ENCODE measurements at places on chromosomes 16 and 17.

DNA sequence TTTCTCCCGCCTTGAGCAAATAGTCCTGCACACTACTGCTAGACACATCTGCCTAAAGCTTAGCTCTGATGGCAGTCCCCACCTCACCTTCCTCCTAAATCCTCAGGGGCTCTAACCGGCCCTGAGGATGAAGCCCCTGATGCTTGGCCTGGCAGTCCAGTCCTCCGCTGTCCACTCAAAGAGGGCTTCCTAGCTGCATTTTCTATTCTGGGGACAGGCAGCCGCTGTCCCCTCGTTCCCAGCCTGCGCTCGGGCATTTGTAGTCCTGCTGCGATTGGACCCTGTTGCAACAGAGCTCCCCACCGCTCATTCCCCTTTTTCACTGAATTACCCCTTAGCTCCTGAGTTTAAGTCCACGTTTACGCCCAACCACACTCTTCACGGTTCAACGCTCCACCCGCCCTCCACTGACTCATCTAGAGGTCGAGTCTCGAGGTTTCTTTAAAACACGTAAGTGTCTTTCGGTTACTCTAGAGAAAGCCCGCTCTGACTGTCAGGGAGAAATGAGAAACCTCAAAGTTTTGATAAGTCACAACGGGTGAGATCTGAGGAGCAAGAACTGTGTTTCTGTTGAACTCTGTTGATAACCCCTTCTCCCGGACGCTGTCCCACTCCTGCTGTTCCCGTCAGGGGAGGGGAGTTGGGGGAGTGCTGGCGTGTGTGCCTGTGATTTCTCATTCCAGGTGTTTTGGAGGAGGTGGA is 4.5 kb downstream of the CCR7 start:
- DNase-seq = peak; percentile 43

GRCh38 chr16:77917971-77918370 is 104.4 kb upstream of the CLEC3A start:
- DNase-seq = no peak

DNA sequence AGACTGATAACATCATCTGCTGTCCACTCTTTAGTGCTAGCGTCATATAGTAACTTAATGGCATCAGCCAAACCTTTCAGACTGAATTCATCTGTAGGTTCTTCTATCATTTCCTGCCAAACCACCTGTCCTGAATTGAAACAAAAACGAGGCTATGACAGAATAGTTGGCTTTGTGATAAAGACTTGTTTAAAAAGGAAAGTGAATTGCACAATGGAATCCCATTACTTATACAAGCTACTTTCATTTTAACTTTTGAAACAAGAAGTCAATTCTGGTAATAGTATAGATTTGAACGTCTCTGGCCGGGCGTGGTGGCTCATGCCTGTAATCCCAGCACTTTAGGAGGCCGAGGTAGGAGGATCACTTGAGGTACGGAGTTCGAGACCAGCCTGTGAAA is 18.2 kb downstream of the LASP1NB start:
- DNase-seq = no peak

- no peak for DNase-seq
Measured at GRCh38 chr16:1534021-1535020, 855 bp downstream of the TMEM204 start.

- no peak for DNase-seq
Measured at GRCh38 chr17:63035695-63036094, 69.7 kb downstream of the TANC2 start.

DNA sequence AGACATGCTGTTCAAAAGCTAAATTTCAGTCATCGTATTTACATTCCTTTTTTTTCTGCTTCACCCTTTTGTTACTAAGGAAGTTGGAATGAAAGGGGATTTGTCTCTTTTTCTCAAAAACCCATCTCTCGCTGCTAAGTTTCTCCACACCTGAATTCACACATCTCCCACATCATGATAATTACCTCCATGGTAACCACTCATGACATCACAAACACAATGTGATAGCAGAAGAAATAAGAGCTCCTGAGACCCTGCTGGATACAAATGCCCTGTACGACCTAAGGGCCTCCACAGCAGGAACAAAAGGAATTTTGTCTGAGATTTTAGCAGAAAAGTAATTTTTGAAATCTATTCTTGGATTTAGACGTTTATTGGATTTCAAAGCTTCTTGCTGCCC is 82.6 kb upstream of the GNAO1 start:
- DNase-seq = no peak

DNA sequence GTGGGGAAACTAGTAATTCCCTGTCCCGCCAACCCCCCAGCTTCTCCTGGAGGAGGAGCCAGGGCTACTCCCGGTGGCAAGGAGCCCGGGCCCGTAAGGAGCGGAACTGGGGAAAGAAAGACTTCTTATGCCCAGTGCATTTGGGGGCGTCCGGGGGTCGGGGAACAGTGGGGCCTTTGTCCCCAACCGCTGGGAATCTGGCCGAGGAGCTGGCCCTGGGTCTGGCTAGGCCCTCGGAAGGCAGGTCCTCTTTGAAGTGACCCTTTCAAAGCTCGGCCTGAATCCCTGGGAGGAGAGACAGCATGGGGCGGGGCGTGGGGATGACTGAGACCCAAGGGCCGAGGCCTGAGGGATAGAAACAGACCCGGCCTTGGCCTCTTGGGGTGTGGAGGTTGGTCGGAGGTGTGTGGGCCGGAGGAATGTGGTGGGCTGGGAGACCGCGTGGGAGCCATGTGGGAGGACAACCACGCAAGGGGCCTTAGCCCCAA is 6.0 kb downstream of the ARHGAP23 start:
- DNase-seq = no peak

DNA sequence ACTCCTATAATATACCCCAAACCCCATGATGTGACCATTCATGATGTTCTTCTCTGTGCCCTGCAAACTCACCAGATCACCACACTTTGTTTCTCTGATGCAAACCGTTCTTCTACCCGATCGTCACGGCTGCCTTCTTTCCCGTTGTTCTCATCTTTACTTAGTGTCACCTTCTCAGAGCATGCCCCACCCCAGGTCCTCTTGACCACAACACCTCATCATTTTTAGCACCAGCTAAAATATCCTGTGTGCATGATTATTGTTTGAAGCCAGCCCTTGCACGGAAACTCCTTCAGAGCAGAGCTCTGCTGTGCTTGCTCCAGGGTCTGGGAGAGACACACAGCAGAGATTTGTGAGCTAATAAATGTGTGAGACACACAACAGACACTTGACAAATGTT is 38.9 kb upstream of the CREBBP start:
- DNase-seq = no peak

DNA sequence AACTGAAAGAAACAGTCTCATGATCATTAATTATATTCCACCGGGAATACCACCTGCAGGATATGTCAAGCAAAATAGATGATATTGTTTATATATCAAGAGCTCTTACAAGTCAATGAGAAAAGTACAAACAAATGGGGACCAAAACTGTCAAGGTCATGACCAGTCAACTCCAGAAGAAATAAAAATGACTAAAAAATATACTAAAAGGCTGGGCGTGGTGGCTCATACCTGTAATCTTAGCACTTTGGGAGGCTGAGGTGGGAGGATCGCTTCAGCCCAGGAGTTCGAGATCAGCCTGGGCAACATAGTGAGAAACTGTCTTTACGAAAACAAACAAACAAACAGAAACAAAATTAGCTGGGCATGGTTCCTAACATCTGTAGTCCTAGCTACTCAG is 49.8 kb upstream of the SCNN1B start:
- no peak for DNase-seq

- DNase-seq = no peak
Measured at GRCh38 chr16:60166-60565, 6.5 kb downstream of the SNRNP25 start.

DNA sequence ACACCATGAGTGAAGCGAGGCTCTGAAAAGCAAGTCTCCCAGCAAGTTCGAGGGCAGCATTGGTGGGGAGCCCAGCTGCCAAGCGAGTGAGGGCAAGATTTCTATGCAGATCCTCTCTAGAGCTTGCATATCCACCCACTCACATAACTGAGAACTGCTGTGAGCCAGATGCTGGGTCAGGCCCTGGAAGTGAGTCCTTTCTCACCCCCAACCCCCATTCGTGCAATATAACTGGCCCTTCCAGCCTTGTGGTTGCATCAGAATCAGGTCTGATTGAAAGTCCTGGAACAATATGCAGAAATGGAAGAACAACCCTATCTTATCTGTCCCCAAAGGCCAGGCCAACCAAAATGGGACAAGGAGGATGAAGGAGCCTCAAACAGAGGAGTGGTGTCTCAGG is 146.6 kb downstream of the IRX5 start:
- no peak for DNase-seq

DNA sequence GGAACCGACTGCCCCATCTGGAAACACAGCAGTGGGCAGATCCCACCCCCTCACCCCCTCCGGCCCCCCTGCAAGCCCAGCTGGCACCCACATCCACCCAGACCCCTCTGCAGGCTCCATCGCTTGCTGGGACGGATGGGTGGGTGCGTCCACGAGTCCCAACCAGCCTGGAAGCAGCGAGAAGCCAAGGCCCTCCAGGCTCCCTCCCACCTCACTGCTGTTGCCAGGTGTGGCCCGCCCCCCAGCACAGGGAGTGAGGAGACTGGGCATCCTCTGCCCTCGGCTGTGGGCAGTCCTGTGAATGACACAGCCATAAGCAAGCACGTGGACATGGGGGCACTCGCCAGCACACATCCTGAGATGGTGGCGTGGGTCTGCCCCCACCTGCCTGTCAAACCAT is 11.4 kb downstream of the TMEM11 start:
- no peak for DNase-seq

GRCh38 chr17:41650794-41651624 is 26.6 kb upstream of the KRT17 start:
- DNase-seq = no peak

DNA sequence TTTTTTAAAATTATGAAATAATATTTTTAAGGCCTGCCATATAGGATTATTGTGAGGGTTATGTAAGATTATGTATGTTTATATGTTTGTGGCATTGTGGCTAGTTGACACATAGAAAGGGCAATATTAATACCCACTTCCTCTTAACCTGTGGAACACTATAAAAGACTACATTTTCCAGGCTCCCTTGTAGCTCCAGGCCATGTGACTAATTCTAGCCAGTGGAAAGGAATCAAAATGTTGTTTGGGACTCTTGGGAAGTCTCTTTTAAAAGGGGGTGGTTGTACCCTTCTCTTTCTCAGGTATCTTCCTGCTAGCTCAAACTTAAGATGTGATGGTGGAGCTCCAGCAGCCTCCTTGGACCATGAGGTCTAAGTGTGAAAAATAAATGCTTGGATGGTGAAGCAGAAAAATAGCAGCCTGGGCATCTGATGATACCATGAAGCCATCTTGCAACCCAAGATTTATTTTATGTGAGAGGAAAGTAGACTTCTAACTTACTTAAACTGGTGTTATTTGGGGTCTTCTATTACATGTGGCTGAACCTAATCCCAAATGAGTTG is 39.2 kb downstream of the TEKT5 start:
- DNase-seq = no peak

DNA sequence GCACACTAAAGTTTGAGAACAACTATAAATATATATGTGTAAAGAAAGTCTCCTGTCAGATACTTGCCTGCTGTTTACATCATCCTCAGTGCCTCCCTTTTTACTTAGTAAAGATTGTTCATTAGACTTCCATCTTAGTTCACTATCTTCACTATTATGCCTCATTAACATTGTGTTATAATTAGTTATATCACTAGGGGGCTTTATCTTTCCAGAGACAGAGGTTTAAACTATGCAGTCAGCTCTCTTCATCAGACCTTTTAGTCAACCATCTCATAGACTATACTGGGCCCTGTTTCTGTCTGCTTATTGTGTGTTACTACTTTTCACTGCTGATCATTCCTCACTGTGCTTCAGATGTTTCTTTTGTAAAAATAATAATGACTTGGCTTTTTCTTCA is 630.8 kb upstream of the KIF2B start:
- DNase-seq = no peak

GRCh38 chr16:46922239-46922638 is 38.1 kb downstream of the GPT2 start:
- DNase-seq = no peak

DNA sequence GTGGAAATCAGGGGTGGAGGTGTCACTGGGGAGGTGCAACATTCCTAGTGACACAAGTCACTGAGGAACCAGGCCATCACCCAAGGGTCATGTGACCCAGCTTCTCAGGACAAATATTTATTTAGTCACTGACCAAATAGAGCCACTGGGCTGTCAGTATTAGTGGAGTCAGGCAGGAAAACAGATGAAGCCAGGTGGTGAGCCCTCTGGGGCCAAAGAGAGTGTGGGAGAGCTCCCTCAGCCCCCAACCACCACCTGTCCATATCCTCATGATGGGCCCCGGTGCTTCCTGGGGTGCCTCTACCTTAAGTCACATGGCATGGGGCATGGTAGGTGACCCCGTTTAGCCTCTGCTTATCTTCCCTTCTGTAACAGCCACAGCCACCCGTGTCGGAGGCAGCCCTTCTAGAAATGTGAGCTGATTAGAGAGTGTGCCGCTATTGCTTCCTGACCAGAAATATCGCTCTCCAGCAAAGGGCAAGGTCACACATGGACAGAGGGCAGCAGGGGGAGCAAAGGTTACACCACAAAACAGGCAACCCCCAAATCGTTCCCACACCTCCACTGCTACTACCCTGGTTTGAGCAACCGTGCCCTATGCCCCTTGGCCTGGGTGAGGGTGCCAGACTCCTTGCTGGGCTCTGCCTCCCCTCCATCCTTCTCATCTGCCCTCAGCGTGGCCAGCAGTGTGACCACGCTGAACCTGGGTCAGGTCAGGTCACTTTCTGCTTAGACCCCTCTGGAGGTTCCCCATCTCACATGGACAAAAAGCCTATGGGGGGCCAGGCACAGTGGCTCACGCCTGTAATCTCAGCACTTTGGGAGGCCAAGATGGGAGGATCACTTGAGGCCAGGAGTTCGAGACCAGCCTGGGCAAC is 8.6 kb upstream of the AKTIP start:
- no peak for DNase-seq

DNA sequence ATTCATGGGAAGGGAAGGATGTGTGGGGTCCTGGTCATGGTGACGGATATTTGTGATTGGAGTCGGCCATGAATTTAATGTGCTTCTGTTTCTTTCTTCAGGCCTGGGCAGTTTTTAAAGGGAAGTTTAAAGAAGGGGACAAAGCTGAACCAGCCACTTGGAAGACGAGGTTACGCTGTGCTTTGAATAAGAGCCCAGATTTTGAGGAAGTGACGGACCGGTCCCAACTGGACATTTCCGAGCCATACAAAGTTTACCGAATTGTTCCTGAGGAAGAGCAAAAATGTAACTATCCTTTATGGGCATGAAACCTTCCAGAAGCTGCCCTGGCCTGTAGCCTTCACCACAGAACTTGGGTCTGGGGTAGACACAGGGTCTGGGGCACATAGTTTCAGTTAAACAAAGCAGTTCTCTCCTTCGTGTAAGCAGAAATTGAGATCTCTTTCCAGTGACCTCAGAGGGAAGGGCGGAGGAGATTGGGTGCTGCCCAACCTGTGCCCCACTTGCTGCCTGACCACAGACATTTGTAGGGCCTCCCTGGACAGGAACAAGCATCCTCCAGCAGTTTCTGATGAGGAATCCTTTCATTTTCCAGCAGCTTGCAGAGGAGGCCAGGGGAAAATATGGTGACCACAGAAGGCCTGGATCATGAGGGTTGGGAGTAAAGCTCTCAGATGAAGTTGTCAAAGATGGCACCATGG is 10.1 kb downstream of the IRF8 start:
- no peak for DNase-seq
